Stimulated activated CD4-positive, alpha-beta T cell treated with anti-CD3 and anti-CD28 coated beads, Interleukin-12 subunit alpha, Interleukin-12 subunit beta, amount 100 ng/mL, for 24 hours (primary cell): ENCODE measurements at places on chromosomes 1 and 21.

GRCh38 chr1:230501849-230502248 lies 75.7 kb upstream of the PGBD5 start:
- no peak for DNase-seq

- no peak for DNase-seq
These were observed 16.2 kb upstream of the PDXK start for GRCh38 chr21:43702785-43703034.

DNA sequence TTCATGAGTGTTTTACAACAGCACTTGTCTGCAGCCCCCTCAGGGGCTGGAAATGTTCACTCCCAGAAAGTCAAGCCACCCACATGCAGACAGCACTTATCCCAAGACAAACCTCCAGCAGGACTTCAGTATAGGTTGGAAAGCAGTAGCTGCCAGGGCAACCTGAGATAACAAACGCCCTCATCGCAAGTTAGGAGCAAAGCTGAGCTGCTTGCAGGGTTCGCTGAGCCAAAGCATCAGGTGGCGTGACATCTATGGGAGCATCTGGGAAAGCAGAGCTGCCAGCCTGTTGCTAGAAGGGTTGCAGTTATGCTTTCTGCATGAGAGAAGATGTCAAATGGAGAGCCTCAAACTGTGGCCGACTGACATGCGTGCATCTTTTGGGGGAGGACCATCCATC lies 4.2 kb upstream of the STXBP3 start:
- DNase-seq, result no peak

GRCh38 chr1:94384485-94385265 lies 33.5 kb upstream of the ABCD3 start:
- no peak for DNase-seq

DNA sequence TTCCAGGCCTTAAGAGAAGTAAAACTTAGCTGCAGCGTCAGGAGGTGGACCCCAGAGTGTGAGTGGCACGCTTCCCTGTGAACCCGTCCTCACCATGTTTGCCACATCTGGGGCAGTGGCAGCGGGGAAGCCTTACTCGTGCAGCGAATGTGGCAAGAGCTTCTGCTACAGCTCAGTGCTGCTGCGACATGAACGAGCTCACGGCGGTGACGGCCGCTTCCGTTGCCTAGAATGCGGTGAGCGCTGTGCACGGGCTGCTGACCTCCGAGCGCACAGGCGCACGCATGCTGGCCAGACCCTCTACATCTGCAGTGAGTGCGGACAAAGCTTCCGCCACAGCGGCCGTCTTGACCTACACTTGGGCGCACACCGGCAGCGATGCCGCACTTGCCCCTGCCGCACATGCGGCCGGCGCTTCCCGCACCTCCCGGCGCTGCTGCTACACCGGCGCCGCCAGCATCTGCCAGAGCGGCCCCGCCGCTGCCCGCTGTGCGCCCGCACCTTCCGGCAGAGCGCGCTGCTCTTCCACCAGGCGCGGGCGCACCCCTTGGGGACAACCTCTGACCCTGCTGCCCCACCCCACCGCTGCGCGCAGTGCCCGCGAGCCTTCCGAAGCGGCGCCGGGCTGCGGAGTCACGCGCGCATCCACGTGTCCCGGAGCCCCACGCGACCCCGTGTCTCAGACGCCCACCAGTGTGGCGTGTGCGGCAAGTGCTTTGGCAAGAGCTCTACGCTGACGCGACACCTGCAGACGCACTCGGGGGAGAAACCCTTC lies 9.3 kb downstream of the ZNF672 start:
- no peak for DNase-seq

GRCh38 chr1:232922485-232922884 lies 27.9 kb upstream of the NTPCR start:
- DNase-seq, result no peak

DNA sequence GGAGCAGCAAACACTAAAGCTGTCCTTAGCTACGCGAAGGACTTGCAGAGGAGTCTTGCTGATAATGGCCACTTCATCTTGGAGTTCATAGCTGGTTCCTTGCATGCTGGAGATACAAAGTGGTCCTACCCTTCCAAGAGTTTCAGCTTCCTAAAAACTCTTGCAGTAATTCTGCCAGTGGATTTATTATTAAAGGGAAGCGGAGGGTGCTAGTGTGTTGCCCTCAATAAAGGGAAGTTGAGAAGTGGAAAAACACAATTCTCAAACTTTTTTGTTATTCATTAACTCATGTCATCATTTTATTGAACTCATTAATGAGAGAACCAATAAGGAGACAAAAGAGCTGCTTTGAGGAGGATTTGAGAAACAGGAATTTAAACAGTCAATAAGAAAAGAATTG lies 6.5 kb upstream of the HAPLN2 start:
- DNase-seq, result no peak

- DNase-seq, result no peak
These were observed 3.1 kb upstream of the DNAJC11 start for GRCh38 chr1:6704746-6705145.

GRCh38 chr21:33496345-33496744 lies 4.8 kb upstream of the DNAJC28 start:
- no peak for DNase-seq

DNA sequence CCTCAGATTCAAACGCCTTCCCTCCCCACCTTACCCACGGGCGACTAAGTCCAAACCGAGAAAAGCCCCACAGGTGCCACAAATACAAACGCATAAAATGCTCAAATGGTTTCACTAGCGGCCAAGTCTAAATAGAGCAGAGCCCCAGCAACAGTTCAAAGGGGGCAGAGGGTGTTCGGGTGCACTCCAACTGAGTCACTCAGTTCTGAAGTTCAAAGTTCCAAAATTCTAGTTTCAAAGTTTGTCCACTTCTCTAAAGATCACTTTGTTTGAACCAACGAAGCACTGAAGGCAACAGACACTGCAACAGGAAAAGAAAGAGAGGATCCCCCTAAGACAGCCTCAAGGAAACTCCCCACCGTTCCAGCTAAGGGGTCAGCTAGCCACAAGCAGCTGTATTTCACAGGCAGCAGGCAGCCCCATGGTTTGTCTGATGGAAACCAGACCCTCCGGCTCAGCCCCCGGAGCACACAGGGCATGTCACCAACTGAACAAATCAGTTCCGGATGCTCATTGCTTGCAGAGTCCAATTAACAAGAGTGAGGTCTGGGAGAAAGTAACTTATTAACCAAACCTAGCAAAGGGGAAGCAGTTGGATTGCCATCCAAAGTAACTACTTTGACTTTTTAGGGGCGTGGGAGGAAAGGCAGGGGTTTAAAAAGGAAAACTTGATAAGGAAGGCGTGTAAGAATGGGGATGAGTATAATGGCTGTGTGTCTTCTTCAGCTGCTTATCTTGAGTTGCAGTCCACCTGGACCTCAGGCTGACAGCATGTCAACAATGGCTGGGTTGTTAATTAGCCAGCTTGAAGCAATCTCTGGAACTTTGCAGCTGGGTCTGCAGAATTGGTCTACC lies 1423.9 kb upstream of the PRMT6 start:
- no peak for DNase-seq

DNA sequence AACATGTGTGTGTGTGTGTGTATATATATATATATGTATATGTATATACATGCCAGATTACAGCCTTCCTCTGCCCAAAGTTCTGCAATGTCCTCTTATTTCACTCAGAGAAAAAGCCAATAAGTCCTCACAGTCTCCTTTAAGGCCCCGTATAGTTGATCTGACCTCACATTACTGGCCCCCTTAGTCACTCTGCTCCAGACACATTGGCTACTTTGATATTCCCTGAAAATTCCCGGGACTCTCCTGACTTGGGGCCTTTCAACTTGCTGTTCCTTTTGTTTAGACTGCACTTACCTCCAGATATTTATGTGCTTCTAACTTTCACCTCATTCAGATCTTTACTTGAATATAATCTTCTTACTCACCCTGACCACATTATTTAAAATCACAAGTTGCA lies 4.2 kb upstream of the BSDC1 start:
- DNase-seq, result no peak

GRCh38 chr1:104804147-104804546 lies 1054.4 kb downstream of the AMY1C start:
- no peak for DNase-seq

- no peak for DNase-seq
These were observed 45.3 kb upstream of the GJB5 start for GRCh38 chr1:34709547-34709946.

DNA sequence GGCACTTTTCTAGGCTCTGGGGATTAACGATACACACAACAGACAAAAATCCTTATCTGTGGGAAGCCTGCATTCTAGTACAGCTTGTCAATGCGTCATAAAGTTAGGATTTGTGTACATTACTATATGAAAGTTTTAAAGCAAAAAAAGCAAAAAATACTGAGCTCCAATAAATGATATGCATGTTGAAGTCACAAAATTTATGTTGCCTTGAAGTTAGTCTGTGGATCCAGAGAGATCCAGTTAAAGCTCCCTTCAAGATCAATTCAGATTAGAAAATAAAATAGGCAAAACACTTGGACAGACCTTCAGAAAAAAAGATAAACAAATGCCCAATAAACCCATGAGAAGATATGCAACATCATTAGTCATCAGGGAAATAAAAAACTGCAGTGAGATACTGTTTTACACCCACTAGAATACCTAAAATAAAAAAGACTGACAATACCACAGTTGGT lies 33.1 kb upstream of the KCNQ4 start:
- no peak for DNase-seq

- DNase-seq, result no peak
These were observed 59.0 kb upstream of the CD1D start for GRCh38 chr1:158121604-158122254.

DNA sequence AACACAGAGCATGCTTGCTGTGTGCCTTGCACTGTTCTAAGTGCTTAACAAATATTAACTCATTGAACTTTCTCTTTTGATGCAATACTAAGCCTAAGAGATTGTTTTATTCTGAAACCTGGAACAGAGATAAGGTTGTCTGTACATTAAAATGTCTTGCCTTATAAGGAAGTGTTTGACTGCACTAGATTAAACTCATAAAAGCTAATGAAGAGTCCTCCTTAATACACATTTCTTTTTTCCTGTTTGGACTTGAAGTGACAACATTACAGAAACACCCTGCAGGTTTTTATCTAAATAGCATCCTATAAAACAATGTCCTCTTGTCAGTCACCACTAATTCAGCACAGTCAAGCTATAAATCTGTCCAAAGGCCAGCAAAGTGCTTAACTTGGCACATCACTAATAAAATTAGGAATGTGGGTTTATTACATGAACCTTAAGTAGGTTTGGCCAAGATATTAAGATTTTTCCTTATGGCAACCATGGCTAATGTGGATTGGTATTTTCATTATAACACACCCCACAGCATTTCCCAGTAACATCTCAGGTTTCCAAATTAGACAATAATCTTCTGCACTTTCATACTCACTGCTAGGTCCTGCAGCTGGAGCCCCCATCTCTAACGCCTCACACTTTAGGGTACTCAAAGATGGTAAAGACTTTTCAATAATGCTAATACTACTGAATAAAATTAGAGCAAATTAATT lies 389.7 kb downstream of the LMO4 start:
- DNase-seq, result no peak

GRCh38 chr1:58390091-58390490 lies 156.4 kb downstream of the OMA1 start:
- no peak for DNase-seq

GRCh38 chr1:6259491-6260362 lies 1.2 kb downstream of the GPR153 start:
- peak; percentile 69 for DNase-seq
